ENCODE measurements at places on chromosomes 13 and 19.

GRCh38 chr13:106565127-106565775 is 2.7 kb downstream of the ARGLU1 start:
- DNase-seq = no peak

GRCh38 chr19:39126312-39127187 is 964 bp downstream of the PAK4 start:
- no peak for DNase-seq

- DNase-seq = no peak
Measured at GRCh38 chr19:14611051-14611450, 28.2 kb downstream of the CLEC17A start.

DNA sequence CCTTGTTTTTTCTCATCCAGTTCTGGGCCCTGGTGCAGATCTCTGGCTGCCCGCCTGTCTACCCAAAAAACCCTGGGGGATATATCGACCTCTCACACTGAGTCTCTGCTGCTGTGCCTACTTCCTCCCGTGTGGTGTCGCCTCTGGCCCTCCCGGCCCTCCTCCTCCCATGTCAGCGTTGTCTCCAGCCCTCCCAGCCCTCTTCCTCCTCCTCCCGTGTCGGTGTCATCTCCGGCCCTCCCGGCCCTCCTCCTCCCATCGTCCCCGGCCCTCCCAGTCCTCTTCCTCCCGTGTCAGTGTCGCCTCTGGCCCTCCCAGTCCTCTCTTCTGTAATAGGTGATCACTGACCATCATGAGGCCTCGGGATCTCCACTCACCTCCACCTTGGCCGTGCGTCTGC is 81.8 kb downstream of the GPR12 start:
- no peak for DNase-seq

DNA sequence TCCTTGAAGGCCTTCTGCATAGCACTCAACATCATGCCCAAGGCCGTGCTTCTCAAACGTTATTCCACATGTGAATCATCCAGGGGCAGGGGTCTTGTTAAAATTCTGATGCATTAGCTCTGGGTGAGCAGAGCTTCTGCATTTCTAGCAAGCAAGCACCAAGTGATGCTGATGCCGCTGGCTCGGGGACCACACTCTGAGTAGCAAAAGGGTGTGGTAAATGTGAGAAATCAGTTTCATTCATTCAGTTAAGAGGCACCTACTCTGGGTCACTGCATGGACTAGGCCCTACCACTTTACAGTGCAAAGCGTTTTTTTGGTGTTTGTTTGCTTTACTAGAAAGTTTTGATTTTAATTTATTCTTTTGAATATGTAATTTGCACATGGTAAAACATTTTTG is 7.2 kb downstream of the KRTDAP start:
- DNase-seq = no peak

DNA sequence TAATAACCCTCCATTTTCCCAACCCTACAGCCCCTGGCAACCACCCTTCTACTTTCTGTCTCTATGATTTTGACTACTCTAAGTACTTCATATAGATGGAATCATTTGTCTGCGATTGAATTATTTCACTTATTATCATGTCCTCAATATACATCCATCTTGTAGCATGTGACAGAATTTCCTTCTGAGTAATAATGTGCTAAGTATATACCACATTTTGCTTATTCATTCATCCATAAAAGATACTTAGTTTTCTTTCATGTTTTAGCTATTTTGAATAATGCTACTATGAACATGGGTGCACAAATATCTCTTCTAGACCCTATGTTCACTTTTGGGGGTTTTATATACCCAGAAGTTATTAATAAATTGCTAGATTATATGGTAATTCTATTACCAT is 17.4 kb upstream of the NDFIP2 start:
- DNase-seq = no peak

- DNase-seq = no peak
Measured at GRCh38 chr13:55038230-55038629, 2009.6 kb downstream of the OLFM4 start.

GRCh38 chr13:33369073-33369472 is 83.5 kb upstream of the STARD13 start:
- no peak for DNase-seq

GRCh38 chr19:6654347-6655310 is 15.3 kb downstream of the TNFSF14 start:
- DNase-seq = no peak

- DNase-seq = no peak
Measured at GRCh38 chr19:33039108-33039599, 25.5 kb downstream of the RHPN2 start.

DNA sequence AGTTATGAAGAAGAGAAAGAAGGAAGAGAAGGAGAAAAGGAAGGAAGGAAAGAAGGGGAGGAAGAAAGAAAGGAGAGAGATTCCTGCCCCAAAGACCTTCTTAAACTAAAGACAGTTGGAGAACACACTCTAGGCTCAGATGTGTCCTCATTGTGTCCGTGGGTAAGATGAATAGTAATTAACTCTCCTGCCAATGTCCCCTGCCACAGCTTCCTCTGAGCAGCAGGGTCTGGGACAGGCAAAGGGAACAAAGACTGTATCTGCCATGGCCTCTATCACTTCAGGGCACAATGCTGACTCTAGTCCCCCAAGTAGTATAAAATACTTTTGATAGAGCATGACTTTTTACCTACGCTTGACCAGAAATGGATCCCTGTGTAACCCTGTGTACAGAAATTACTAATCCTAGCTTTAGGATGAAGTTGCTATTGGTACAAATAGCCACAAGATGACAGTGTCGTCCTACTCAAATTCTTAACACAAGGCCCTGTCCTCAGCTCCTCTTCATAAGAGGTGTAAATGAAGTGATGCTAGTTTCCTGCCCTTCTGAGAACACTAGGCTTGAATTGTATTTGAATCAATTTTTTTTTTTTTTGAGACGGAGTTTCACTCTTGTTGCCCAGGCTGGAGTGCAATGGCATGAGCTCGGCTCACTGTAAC is 186.2 kb upstream of the GPR12 start:
- no peak for DNase-seq

DNA sequence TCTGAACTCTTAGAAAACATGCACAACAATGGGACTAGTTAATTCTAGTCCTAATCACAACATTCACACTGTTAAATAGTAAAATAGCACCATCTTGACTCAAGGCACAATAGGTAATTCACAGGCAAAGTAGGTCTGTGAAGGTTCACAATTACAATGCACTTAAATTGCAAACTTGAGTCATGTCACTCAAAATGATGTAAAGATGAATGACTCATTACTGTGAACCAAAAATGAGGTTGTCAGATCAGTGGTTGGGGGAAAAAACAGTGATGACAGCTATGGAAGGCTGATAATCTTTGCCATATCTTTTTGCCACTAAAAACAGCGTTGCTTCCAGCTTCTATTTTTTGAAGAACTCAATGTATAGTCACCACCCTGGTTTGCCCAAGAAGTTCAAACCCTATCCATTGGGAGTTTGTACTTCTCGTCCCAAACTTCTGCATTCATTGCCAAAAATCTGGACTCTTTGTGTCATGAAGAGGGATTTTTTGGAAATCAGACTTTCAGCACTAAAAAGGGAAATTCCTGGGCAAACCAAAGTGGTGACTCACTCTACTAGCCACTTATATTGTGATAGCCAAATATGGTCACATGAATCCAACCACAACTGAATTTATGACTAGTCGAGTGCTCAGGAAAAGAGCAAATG is 200.9 kb upstream of the TMTC4 start:
- no peak for DNase-seq

Data from stimulated activated CD8-positive, alpha-beta memory T cell treated with anti-CD3 and anti-CD28 coated beads, Interleukin-15, amount 100 ng/mL, for 4 hours (primary cell).